ENCODE measurements at places on chromosomes 16 and 17.

DNA sequence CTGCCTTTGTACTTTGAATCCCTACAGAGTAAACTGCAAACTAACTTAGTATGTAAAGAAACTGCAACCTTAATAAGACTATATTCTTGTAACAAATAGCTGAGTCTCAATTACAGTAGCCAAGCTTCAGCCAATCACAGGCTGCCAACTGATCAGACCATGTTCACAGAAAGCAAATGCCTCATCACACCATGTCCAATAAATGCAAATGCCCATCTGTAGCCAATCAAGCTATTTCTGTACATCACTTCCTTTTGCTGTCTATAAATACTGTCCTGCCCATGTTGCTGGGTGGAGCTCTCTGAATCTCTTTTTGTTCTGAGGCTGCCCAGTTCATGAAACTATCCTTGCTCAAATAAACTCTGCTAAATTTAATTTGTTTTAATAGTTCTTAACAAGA lies 531.7 kb upstream of the TOM1L1 start:
- DNase-seq = no peak

DNA sequence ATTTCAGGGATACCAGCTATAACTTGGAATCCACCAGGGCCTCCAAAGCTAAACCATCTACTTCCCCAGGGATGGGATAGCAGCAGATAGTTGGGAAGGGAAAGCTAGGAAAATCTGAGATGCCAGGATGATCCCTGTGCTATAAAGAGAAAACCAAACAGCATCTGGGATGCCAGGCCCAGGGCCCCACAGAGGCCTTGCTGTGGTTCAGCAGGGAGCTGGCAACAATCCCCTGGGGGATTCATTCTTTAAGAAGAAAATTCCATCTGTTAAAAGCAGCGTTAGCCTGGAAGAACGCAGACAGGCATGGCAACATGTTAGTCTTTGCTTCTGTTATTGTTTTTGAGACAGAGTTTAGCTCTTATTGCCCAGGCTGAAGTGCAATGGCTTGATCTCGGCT lies 16.6 kb downstream of the MYO18A start:
- DNase-seq = no peak

- no peak for DNase-seq
Measured at GRCh38 chr17:49866882-49867413, 19.1 kb upstream of the TAC4 start.

GRCh38 chr16:363766-364490 lies 6.4 kb downstream of the MRPL28 start:
- DNase-seq = no peak

DNA sequence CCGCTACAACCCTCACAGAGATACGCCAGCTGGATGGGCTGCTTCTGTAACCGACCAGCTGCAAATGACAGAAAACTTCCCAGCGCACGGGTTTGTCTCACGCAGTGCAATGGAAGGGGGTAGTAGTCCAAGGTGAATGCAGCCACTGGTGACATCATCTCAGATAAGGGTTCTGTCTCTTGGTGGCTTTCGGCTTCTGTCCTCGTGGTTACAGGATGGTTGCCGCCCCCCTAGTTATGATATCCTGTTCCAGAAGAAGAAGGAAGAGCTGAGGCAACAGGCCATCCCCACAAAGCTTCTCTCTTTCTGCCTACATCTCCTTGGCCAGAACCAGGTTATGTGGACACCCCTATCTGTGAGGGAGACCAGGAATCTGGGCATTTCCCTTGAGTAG lies 40.3 kb upstream of the BAHCC1 start:
- no peak for DNase-seq

Measured in esophagus muscularis mucosa (tissue), 4 donors.